Activated T-cell treated with anti-CD3 and anti-CD28 coated beads, Interleukin-2, amount 50 U/mL, for 72 hours (primary cell): ENCODE measurements at places on chromosomes 7 and 10. TPM values are rescaled to one million over a fixed set of nuclear protein-coding genes. Genes with fewer than 3 reads are reported as not detected.

Gene CELF2
- 116 TPM for total RNA-seq

Gene SEMA4G
- total RNA-seq, result 0.53 TPM

Gene HYCC1
- 26.0 TPM for total RNA-seq

Gene CFAP43
- total RNA-seq, result 0.21 TPM

Gene SOSTDC1
- total RNA-seq, result not detected

Gene FAM53B
- total RNA-seq, result 30.0 TPM

Gene INMT
- total RNA-seq, result not detected

Gene CASTOR2
- total RNA-seq, result 5.6 TPM

Gene LRIT1
- not detected for total RNA-seq

Gene ZMYND11
- 30.1 TPM for total RNA-seq

Gene CDHR3
- 0.79 TPM for total RNA-seq

Gene ANKRD61
- not detected for total RNA-seq

Gene CYP3A5
- not detected for total RNA-seq

Gene TMEM72
- not detected for total RNA-seq

Gene EVX1
- 0.07 TPM for total RNA-seq

Gene ITGA8
- not detected for total RNA-seq

Gene AKR1D1
- not detected for total RNA-seq

Gene NT5C3A
- total RNA-seq, result 45.7 TPM

Gene HERC4
- total RNA-seq, result 85.6 TPM

Gene GHRHR
- total RNA-seq, result not detected
